Stimulated activated CD8-positive, alpha-beta memory T cell treated with anti-CD3 and anti-CD28 coated beads, Interleukin-7, amount 100 ng/mL, for 1 hour (primary cell): ENCODE measurements at places on chromosomes 13 and 19.

GRCh38 chr19:38289955-38290354, 14.1 kb upstream of the C19orf33 start:
- no peak for DNase-seq

DNA sequence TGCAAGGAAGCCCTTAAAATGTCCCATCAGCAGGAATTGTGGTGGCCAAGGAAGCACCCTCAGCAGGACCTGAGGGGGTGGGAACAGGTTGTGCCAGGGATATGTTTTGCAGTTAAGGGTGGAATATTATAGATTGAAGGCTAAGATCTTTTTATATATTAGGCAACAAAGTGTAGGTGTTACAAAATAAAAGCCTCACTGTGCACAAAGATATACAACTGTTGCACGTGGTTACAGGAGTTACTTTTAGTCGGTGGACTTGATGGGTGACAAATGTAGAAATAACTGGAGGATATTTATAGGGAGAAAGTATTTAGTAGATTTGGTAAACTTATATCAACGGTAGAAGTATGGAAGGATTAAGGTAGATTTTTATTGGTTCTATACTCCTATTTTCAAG, 35.1 kb downstream of the TBC1D4 start:
- no peak for DNase-seq

GRCh38 chr19:49417088-49417487, 6.2 kb downstream of the PTH2 start:
- DNase-seq = no peak

DNA sequence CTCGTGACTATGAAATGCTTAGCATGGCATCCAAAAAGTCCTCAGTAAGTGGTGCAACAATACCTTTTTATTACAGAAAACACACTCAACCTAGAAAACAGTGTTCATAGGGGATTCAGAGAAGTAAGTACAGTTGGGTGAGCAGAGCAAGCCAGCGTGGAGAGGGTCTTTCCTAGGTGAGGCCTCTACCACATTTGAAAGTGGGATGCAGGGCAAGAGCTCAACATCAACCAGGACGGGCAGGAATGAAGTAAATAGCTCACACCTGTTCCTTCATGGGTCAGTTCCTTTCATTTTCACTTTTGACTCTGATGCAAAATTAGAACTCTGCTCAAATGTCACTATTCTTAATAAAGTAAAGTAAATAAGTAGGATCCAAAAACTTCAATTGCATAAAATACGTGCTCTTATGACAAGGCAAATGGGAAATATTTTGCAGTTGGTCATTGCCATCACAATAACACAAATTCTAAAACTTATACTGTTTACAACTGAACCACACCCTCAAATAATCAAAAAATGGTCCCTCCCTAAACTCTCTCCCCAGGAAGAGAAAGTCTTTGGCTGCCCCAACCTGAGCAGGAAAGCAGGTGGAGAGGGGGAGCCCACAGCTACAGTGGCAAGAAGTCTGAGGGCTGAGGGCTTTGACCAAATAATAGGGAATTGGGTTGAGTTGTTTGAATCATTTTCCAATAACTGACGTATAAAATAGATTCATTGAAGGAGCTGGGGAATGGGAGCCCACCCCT, 20.2 kb downstream of the CHAMP1 start:
- no peak for DNase-seq

DNA sequence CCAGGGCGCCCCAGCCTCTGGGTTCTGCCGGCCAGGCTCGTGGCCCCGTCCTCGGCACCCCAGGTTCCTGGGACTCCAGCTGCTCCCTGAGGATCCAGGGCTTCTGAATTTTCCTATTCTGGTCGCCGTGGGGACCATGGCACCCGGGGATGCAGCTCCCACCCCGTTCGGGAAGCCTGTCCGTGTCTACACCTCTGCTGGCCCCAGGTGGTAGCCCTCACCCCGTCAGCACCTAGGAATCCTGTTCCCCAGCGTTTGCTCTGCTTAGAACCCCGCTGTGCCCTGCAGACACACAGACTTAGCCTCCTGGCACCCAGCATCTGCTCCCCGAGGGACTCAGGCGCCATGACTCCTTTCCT, 960 bp downstream of the PPFIA3 start:
- DNase-seq = no peak

DNA sequence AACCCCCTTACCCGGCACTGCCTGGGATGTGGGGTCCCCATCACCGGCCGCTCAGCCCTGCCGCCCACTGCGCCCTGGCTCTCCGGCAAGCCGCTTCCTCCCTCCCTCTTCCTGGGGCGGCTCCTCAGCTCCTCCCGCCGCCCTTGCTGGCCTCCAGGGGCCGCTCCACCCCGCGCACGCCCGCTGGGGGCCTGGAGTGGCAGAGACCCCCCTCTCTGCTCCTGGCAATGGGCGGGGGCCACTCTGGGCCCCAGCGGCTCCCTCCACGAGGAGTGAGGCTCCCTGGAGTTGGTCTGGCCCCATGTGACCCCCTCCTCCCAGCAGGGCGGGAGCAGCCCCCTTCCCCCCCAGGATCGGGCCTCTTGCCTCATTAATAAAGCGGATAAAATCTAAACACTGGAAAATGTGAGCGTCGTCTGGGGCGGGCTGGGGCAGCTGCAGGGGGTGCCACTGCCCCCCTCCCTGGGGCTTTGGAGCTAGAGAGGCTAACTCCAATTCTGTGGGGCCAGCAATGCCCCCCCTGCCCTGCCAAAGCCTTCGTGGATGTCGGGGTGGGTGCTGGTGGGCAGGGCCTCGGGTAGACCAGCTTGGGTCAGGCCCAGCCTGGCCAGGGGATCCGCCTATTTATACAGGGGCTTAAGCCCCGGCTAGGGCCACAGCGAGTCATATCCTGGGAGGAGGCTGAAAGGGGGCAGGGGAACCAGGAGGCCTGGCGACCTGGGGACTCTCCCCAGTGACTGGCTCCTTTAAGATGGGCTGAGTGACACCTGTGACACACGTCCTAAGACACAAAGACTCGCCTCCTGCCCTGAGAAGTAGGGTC, at the start of gene PTGER1:
Gene PTGER1 (minus strand): TSS at position 104 of the 823 bp plus-strand sequence. CDS start 1,034 bp downstream, outside the sequence.
- no peak for DNase-seq

GRCh38 chr13:47069133-47069532, 172.3 kb upstream of the HTR2A start:
- DNase-seq = no peak

GRCh38 chr19:33963514-33963913, 166.8 kb downstream of the KCTD15 start:
- DNase-seq = no peak

DNA sequence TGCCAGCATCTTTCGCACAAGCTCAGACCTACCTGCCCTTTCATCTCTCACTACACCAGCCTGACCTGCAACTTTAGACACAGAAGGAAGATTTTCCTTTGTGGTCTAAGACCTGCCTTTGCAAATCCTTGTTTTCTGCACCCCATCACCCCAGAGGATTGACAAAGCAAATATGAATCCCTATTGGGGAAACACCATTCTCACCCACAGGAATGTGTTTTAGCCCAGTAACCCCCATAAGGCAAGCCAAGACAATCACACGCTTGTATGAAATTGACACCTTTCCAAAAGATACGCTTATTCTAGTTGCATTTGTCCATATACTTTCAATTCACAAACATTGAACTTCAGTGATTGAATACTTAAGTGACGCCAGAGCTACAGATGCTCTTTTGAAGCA, 55.7 kb downstream of the SPATA13 start:
- no peak for DNase-seq

- no peak for DNase-seq
Measured at GRCh38 chr13:62779161-62779560, 1363.5 kb upstream of the PCDH20 start.

DNA sequence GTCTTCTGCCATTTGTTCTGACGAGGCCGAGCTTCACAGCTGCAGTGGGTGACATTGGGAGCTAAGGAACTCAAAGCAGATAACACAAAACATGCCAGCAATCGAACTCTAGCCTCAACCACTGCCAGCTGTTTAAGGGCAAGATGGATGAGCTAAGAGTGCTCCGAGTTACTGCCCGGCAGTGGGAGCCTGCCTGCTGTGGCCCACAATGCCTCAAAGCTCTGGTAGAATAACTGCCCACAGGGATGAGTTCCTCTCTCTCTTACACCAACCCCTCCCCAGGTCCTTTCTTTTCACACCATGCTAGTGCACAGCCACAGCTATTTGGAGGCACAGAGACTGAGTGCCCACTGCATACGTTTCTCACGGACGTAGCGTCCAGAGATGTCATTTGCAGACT, 330.5 kb downstream of the FGF9 start:
- no peak for DNase-seq

GRCh38 chr19:50877338-50877737, 4.1 kb downstream of the KLK2 start:
- no peak for DNase-seq

GRCh38 chr19:41886761-41887710, 4.1 kb downstream of the ARHGEF1 start:
- DNase-seq = no peak

DNA sequence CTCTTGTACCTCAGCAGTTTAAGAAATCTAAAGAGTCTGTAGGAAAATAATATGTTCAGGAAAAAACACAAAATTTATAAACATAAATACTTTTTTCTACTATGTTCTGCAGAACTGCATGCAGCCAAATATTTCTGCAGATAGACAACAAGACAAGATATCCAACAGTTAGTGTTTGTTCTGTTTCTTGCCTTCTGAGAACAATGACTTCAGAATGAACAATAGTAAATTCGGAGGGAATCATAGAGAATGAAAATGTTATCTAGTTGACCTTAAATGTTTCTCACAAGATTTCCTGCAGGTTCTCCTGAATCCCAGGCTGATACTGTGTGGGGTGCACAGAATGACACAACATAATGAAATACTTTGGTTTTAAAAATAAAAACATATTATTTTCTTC, 180.4 kb downstream of the PCDH9 start:
- DNase-seq = no peak

- DNase-seq = no peak
Measured at GRCh38 chr19:57807541-57807940, 7.2 kb downstream of the ZNF552 start.

DNA sequence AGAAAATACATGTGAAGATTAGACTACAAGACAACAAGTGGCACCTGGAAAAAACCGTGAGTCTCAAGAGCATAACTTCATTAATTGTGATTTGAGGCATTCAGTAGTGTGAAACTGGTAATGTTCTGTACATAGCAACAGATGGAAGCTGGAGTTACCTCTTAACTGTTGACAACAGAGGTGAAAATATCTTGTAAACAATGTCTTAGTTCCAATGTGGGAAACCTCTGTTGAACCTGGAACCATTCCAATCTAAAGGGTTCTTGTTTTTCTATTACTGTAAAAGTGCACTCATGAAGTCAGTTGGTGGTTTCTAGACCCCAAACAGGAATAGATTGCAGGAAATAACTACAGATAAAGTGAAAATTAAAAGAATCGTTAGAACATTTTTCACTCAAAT, 728.4 kb downstream of the SLITRK1 start:
- no peak for DNase-seq

DNA sequence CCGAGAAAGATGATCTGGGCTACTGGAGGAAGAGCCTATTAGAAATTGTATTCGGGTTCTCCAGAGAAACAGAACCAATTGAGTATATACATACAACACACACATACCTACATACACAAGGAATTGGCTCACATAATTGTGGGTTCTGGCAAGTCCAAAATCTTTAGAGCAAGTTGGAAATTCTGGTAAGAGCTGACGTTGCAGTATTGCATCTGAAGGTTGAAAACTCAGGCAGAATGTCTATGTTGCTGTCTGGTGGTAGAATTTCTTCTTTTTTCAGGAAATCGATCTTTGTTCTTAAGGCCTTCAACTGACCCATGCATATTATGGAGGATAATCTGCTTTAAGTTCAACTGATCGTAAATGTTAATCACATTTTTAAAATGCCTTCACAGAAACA, 15.5 kb upstream of the OLFM4 start:
- no peak for DNase-seq

- DNase-seq = no peak
Measured at GRCh38 chr13:33543631-33544265, 258.2 kb upstream of the STARD13 start.

GRCh38 chr19:38321646-38322196, 2.1 kb downstream of the KCNK6 start:
- DNase-seq = no peak

GRCh38 chr13:54241719-54242118, 1213.1 kb downstream of the OLFM4 start:
- no peak for DNase-seq

DNA sequence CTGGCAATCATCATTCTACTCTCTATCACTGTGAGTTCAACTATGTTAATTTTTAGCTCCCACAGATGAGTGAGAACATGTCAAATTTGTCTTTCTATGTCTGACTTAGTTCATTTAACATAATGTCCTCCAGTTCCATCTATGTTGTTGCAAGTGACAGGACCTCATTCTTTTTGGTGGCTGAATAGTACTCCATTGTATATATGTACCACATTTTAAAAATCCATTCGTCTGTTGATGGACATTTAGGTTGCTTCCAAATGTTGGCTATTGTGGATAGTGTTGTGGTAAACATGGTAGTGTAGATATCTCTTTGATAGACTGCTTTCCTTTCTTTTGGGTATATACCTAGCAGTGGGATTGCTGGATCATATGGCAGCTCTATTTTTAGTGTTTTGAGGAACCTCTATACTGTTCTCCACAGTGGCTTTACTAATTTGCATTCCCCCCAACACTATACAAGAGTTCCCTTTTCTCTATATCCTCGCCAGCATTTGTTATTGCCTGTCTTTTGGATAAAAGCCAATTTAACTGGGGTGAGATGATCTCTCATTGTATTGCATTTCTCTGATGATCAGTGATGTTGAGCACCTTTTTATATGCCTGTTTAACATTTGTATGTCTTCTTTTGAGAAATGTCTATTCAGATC, 124.1 kb downstream of the PCCA start:
- no peak for DNase-seq

- no peak for DNase-seq
Measured at GRCh38 chr13:104632736-104633135, 1566.5 kb upstream of the SLC10A2 start.

DNA sequence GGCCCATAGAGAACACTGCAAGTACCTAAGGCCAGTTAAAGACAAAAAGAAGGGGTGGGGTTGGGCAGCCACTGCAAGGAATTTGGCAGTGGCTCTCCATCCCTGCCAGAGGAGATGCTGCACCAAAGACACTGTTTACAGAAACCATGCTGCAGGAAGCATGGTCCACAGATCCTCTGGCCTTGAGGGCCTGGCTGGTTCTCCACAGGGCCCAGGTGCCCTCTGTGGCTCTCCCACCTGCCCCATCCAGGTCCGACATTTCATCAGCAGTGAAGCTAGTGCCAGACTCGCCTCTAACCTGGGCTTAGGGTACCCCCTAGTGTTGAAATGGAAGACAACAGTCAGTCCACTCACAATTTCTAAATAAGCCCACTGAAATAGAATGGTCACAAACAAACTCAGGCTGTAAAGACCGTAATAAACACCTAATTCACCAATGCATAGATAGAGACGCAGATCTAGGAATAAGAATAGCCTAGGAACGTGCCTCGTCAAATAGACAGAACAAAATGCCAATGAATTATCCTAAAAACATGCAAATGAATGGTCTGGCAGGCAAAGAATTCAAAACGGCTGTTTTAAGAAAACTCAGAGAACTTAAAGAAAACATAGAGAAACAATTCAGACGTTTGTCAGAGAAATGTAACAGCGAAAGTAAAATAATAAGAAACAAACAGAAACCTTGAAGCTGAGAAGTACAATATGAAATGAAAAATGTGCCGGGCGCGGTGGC, 23.3 kb downstream of the LYPD4 start:
- no peak for DNase-seq
